Stimulated activated CD8-positive, alpha-beta memory T cell treated with anti-CD3 and anti-CD28 coated beads, Interleukin-15, amount 100 ng/mL, for 1 hour (primary cell): ENCODE measurements at places on chromosomes 1 and 21.

DNA sequence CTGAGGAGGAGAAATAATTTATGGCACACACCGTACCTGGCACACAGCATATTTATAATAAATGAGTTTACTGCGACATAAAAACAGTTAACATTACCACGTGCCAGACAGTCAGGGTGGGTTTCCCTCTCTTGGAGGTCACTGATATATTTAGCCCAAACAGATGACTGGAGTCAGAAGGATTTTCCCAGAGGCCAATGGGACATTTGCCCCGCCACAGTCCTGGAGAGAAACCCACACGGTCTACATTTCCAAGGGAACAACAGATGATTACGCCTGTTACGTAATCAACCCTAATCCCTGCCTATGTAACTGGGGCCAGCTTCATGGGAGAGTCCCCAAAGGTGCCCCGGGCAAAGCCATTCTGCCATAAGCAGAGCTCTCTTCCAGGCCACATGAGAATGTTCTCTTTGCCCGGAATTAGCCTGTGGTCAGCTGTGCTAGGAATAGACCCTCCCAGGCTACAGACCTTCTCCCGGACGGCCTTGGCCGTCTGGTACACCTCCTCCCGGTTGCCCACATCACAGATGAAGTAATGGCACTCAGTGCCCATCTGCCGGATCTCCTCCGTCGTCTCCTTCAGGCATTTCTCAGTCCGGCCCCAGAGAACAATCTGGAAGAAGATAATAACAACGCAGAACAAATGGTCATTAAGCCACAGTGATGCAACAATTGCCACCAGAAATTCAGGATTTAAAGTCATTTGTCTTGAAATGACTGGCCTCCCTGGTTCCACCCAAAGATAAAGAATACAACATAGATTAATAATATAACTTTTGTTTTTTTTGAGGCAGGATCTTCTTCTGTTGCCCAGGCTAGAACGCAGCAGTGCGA lies 37.7 kb downstream of the DHRS3 start:
- DNase-seq, result no peak

- no peak for DNase-seq
These were observed 1.9 kb upstream of the OR2T10 start for GRCh38 chr1:248599396-248599795.

DNA sequence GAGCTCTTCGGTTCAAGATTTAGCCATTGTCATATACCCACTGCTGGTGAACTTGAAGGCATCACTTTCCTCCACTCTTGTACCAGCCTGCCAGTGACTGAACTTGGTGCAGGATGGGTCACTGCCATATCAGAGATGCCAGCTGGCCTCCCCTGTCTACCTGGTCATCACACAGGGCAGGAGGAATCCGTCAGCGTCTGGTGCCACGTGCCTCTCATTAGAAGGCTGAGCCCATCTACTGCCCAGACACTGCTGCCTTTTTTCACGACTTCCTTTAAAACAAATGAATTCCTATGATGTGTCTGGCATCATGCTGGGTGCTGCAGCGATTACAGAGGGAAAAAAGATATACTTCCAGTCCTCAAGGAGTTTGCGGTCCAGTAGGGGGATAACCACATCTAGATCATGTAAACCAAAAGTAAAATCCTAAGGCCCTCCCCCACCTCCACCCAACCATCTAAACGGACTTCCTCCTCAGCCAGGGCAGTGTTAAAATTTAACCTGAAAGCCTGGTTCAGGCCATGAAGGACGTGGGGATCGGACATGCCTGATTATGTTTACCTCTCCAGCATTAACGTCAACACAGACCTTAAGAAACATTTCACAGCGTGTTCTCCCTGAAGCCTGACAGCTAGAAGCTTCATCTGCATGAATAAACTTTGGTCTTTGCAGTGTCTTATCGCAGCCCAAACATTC lies 29.2 kb upstream of the PDE9A start:
- DNase-seq, result no peak

DNA sequence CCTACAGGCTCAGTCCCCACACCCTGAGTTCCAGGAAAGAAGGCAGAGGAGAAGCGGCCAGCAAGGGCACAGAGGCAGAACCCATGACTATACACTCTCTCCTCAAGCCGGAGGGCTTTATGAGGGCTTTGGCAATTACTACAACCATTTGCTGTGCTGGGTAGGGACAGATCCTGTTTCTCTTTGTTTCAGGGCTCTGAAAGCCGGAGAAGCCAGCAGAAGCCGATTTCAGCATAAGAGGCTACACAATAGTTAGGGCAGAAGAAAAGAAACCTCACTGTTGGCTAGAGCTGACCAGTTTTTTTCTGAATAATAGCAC lies 13.9 kb downstream of the GPR3 start:
- no peak for DNase-seq

GRCh38 chr1:156122086-156122485 lies 7.6 kb downstream of the LMNA start:
- no peak for DNase-seq

- no peak for DNase-seq
These were observed 563.0 kb downstream of the LRRIQ3 start for GRCh38 chr1:73635021-73635420.

GRCh38 chr1:21546122-21546825 lies 37.1 kb downstream of the ALPL start:
- no peak for DNase-seq

GRCh38 chr1:182616130-182617013 lies 12.2 kb upstream of the RGS16 start:
- DNase-seq, result peak; percentile 49

DNA sequence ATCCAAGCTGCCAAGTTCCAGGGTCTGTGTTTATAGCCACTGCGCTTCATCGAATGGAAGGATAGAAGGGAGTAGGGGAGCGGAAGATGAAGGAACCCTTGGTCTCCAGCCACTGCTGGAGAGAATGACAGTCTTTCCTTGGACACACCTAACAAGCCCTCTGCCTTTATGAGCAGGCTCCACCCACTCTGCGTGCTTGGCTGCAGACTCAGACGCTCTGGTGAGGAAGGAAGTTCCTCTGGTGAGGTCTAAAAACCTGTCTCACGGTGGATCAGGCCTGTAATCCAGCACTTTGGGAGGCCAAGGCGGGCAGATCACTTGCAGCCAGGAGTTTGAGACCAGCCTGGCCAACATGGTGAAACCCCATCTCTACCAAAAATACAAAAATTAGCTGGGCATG lies 55.4 kb downstream of the MATN1 start:
- DNase-seq, result no peak

- no peak for DNase-seq
These were observed 6.7 kb upstream of the SH2D5 start for GRCh38 chr1:20739225-20739624.

DNA sequence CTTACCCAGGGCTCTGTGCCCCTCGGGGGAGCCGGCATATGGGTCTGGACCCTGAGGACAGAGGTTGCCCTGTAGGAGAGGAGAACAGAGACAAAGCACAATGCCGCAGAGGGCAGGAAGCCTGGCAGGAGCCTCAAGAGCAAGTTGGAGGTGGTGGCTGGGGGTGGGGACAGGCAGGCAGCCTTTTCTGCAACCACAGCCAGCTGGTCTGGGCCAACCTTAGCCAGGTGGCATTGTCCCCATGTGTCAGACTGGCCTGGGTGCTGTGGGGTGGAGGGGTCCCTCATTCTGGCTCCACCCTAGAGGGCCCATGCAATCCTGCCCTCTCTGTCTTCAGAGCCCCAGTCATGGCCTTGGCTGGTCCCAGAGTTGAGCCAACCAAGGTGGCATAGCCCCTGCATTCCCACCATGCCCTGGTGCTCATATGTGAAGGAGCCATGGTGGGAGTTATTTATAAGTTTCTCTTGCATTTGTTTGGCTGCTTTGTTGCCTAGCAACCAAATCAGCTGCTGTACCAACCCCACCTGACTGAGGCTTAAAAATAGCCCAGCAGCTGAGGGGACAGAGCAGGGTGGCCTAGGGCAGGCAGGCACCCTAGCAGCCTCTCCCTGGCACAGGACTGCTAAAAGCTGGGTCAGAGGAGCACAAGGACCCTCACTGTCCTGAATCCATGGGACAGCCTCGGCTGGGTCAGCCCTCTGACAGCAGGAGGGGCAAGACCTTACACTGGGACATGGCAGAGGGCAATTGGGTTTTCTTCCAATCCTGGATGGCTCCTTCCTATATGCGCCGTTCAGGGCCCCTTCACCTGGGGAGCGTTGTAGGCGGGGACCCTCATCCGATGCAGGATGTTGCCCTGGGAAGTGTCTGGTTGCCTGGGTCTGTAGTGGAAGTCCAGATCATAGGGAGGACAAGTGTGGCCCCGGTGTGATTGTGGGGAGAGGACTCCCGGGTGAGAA lies 19.5 kb downstream of the MAP7D1 start:
- DNase-seq, result no peak

GRCh38 chr1:170086399-170087032 lies 12.0 kb upstream of the KIFAP3 start:
- no peak for DNase-seq

DNA sequence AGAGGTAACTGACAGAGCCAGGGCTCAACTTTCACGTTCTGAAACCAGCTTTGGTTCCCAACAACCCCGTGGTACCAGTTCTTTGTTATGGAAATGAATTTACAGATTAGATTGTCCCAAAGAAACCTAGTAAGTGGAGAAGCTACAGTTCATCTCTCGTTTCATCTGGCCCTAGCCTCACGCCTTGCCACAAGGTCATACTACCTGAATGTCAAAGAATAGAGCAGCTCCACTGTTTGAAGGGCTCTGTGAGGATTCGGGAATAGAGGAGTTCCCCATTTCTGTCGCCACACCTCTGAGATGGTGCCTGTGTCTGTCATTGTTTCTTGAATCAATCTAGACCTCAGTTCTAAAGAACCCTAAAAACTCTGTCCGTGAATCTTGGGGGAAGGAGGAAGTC lies 15.0 kb upstream of the CDC42 start:
- DNase-seq, result no peak

GRCh38 chr1:3560251-3560871 lies 50.9 kb downstream of the MEGF6 start:
- DNase-seq, result no peak

DNA sequence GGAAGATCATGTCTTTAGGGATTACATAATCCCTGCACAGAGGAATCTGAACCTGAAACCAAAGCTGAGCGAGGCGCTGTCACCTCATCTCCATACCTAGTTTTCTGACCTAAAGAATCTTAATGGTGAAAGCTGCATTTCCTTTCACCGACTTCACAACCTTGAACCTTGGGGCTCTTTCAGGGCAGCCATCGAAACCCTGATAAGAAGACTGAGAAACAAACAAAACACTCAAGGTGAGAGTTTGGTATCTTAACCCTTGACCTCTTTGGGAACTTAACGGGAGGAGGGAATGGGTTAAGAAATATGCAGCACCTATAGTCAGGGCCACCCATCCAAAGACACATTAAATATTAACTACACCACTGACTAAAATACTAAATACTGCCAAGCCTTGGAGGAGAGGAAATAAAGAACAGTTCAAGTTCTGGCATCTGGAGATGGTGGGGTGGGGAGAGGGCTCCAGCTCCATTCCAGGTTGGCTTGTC lies 2.0 kb downstream of the C1orf116 start:
- no peak for DNase-seq

DNA sequence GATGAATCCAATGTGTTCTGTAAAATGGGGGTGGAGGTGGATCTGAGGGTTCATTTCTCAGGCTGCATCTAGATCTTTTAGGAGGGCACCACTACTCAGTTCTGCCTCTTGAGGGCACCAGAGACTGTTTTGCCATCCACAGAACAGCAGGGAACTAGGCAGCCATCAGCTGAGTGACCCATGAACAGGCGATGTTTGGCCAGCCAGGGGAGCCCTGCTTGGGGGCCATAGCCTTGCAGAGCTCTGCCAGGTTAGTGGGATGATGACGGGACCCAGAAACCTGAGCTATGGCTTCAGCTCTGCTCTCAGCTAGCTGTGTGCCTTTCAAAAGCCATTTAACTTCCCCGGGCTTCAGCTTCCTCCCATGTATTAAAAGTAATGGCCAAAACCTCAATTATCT lies 13.4 kb upstream of the NOS1AP start:
- DNase-seq, result no peak

- no peak for DNase-seq
These were observed 69.7 kb upstream of the SOD1 start for GRCh38 chr21:31589820-31590219.

DNA sequence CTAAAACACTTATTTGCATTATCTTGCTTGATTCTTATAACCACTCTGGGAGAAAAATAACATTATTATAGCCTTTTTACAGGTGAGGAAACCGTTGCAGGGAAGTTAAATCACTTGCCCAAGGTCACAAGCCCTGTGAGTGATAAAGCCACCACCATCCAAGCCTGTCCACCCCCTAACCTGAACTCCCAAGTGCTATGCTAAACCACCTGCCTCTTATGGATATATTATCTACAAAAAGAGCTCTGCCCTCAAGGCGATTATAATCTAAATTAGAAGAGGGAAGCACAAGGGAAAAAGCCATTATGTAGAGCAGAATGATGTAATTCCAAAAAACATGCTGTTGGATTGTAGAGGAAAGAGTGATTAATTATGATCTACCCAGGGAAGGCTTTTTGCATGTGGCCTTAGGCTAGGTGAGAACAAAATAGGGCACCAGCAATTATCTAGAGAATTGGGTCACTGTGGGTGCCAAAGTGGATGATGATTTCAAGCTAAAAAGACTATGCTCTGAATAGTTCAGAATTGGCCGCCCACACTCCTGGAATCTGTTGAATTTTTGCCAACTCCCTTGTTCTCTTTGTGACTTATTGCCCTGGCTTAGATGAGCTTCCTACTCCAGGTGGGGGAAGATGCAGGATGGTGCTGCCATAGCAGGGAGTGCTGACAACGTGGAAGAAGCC lies 205.3 kb downstream of the FGGY start:
- no peak for DNase-seq

DNA sequence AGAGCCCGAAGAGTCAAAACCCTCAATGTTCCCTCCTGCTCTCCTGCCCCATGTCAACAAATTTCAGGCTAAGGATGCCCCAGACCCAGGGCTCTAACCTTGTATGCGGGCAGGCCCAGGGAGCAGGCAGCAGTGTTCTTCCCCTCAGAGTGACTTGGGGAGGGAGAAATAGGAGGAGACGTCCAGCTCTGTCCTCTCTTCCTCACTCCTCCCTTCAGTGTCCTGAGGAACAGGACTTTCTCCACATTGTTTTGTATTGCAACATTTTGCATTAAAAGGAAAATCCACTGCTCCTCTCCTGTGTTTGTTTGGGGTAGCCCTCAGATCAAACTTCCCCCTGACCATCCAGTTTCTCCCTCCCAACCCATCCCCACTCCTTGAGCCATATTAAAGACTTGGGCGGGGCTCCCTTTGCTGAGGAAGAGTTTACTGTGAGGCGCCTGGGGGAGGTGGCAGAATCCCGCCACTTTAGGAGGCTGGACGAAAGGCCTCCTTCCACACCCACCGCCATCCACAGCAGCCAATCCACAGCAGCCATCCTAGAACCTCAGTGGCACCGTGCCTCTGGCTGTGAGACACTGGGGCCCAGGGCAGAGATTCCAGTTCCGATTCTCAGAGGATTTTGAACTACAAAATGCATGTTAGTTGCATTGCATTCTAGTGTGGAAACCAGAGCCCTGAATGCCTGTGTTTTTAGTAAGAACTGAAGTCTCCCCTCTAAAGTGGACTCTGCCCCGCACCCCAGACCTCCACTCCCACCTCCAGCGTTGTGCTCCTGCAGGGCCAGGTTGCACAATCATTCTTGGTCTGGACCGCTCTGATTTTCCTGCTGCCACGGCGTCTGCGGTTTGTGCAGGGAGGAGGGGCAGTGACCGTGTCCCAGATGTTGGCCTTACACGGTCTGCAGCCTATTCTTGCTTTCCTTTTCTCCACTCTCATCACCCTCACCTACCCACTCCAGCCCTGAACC lies 3.0 kb downstream of the OLFML3 start:
- no peak for DNase-seq

GRCh38 chr1:198545156-198545555 lies 4.7 kb upstream of the ATP6V1G3 start:
- no peak for DNase-seq

GRCh38 chr1:114719424-114719787 lies 2.8 kb upstream of the NRAS start:
- no peak for DNase-seq
